NCI-H460 (cell line): ENCODE measurements at places on chromosomes 7 and 10.

DNA sequence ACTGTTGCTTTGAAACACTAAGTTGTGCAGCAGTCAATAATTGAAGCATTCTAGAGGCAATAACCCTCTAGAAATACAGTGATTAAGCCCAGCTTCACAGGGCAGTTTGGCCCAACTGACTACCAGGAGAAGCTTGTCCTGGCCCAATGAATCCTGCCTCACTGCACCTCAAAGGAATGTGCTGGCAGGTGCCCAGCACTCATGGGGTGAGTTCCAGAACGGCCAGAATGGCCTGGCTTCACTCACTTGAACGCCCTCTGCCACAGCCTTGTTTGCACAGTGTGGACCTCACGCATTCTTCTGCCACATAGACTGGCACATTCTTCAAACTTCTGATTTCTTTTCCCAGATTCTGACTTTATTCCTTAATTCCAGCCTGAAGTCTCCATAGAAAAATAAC is 6.6 kb upstream of the ITIH2 start:
- DNase-seq = no peak

DNA sequence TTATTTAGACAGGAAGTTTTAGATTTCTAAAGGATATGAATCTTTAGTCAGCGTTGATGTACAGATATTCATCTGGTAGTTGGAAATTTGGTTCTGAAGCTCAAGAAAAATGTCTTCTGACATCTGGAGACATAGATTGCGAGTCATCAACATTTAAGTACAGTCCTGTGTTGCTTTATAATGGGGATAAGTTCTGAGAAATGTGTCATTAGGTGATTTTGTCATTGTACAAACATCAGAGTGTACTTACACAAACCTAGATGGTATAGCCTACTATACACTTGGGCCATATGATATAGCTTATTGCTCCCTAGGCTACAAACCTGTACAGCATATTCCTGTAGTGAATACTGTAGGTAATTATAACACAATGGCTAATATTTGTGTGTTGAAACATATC is 49.6 kb upstream of the UBN2 start:
- no peak for DNase-seq

GRCh38 chr10:49113741-49114141 is 1.6 kb downstream of the VSTM4 start:
- DNase-seq = no peak

DNA sequence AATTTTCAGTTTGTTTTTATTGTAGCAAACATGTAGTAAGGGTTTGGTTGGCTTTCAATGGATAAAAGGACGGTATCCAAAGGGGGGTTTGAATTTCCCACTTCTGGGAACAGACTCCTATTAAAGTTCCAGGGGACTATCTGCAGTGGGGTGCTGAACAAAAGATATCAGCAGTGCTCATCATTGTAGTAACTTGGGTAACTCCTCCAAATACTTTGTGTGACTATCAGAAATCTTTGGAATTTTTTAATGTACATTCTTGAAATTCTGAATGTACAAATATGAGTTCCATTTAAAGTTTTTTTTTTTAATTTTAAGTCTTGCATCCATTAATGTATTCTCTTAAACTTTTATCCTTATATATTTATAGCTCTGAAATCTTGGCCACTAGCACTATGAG is 42.1 kb downstream of the CYP51A1 start:
- DNase-seq = no peak
